Activated CD4-positive, alpha-beta T cell treated with anti-CD3 and anti-CD28 coated beads, Interleukin-2, amount 50 U/mL, for 1 hour (primary cell): ENCODE measurements at places on chromosomes 5 and 9.

GRCh38 chr9:134403292-134403681, 77.0 kb downstream of the RXRA start:
- no peak for DNase-seq

GRCh38 chr5:107968406-107968843, 297.7 kb upstream of the EFNA5 start:
- no peak for DNase-seq

- DNase-seq, result no peak
These were observed 194.9 kb downstream of the RFX3 start for GRCh38 chr9:3330792-3331420.

DNA sequence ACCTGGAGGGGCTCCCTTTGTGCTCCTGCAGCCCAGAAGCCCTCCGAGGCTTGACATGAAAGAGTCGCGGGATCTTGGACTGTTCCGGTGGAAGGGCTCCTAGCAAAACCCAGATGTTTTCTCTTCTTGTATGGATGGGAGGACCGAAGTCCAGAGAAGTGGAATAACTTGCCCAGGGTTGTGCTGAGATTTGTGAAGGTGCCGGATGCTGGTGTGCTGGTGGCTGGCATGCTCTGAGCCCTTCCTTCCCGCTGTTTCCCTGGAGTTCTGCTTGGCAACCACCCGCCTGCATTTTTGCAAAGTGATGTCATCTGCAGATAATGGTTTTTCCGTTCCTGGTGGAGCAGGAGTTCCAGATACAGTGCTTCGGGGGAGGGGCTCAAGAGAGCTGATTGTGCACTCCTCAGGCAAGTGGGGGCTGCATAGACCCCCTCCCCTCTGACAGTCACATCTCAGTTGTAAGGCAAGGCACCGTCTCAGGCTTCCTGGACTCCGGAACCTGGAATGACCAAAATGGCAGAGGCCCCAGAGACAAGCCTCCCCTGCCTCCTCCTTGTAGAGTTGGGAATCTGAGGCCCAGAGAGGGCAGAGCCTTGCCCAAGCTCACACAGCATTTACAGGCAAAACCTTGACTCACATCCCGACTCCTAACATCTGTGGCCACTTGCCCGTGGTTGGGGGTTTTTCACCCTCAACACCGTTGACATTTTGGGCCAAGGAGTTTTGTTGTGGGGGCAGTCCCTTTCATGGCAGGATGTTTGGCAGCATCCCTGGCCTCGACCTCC, 157.0 kb downstream of the RGS3 start:
- DNase-seq, result no peak

GRCh38 chr5:92711956-92712355, 869.1 kb downstream of the NR2F1-AS1 start:
- DNase-seq, result no peak

DNA sequence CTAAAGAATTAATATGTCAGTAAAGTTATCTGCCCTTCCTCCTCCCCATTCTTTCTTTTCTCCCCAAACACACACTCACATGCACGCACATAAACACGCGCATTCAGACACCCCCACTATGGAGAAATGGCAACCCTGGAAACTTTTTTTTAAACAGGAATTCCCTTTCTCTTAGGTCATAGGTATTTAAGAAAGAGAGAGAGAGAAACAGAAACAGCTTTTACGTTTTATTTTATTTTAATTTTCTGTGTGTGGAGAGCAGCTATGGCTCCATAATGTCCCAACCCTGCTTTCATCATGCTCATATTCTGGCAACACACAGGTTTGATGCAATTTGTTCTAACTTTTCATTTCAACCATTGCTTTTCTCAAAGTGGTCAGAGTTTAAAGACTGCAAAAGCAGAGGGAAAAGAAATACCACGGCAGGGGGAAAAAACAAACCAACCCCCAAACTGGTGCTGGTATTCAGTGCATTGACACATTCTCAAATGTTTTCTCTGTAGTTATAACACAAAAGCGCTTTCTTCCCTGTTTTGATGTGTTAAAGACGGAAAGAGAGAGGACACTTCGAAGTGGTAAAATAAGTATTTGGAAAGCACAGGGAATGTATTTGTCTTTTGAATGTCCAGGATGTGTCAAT, 126.0 kb upstream of the TMEM161B start:
- DNase-seq, result no peak

DNA sequence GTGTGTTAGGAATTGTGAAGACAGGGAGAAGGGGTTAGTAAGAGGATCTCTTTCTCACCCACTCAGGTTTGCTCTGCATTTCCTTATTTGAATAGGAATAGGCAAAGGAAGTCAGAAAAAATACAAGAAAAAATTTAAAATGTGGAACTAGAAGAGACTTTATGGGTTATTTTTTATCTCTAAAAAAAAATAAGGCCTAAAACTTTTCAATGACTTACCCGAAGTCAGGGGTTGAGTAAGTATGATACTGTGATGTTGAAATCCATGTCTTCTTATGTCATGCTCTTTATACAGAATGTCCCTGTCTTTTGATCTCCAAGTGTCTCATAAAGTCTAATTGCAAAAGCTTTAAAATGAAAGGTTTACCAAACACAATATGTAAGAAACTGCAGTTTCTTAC, 148.3 kb upstream of the PIK3R1 start:
- DNase-seq, result no peak

DNA sequence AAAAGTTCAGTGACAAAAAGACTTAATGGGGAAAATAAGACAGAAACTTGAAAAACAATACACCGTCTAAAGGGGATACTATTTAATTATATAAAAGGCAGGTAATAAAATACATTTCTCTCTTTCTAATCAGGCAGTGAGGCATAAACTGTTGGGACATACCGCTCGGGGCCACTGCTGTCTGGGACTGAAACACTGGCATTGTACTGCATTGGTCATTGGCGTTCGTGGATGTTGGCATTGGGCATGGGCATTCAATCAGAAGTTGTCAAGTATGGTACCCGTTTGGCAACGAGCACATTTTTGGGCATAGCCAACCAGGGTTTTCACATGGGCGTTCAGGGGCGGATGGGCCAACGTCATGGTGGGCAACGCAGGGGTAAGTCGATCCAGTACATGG, 4.7 kb downstream of the HNRNPK start:
- DNase-seq, result no peak

GRCh38 chr5:176573564-176574296, 24.6 kb downstream of the CDHR2 start:
- peak; percentile 78 for DNase-seq

- DNase-seq, result no peak
These were observed 330.5 kb downstream of the NPR3 start for GRCh38 chr5:33041586-33041985.

DNA sequence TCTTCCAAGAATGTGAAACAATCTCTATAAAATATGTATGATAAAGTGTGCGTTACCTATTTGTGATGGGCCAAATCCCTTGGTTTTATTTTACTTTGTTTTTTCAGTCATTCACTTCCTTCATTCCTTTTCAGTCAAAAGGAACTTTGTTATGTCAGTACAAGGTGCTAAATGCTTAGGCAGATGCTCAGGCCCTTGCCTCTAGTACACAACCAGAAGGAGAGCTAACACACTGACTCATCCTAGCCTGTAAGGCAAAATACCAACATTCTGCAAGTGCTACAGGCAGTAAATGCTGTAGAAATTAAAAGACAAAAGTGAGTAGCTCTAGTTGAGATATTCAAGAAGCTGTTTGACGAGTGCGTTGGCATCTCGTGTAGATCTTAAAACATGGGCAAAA, 49.4 kb downstream of the TRPM6 start:
- DNase-seq, result no peak

GRCh38 chr5:124980163-124980941, 233.9 kb upstream of the ZNF608 start:
- DNase-seq, result no peak

- DNase-seq, result no peak
These were observed 38.9 kb downstream of the CDH6 start for GRCh38 chr5:31232273-31232888.

DNA sequence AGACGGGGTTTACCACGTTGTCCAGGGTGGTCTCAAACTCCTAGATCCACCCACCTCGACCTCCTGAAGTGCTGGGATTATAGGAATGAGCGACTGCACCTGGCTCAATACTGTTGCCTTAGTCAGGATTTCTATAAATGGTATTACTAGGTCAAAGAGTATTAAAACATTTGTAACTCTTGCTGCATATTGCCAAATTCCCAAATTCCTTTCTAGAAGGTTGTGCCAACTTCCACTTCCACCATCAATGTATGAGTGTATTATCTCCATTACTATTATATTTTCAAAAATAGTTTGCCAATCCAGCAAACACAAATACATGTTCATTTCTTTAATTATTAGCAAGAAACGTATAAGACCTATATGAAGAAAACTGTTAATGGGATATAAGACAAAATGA, 10.6 kb downstream of the PTGR1 start:
- no peak for DNase-seq

DNA sequence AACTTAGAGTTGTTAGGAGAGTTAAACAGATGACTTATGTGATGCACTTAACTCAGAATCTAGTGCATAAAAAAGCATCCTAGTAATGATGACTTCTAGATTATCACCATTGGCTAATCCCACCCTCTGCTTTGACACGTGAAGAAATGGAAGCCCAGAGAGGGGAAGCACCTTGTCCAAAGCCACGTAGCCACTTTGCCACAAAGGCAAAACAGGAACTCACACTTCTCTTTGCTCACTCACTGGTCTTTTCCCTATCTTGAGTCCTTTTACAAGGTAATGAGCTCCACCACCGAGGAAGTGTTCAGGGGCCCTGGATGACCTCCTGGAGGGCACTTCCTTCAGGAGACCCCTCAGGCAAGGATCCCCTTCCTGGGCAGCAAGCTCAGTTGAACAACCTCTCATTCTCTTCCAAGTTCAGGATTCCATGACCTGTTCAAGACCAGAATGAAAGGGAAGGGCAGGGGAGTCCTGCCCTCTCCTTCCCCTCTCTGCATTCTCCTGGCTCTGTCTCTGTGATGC, 89.7 kb downstream of the HRH2 start:
- DNase-seq, result no peak

- DNase-seq, result no peak
These were observed at the start of gene INSL4 for GRCh38 chr9:5231212-5231611. Gene INSL4 (plus strand): TSS chr9:5231419. CDS start chr9:5231524, 105 bp downstream.

DNA sequence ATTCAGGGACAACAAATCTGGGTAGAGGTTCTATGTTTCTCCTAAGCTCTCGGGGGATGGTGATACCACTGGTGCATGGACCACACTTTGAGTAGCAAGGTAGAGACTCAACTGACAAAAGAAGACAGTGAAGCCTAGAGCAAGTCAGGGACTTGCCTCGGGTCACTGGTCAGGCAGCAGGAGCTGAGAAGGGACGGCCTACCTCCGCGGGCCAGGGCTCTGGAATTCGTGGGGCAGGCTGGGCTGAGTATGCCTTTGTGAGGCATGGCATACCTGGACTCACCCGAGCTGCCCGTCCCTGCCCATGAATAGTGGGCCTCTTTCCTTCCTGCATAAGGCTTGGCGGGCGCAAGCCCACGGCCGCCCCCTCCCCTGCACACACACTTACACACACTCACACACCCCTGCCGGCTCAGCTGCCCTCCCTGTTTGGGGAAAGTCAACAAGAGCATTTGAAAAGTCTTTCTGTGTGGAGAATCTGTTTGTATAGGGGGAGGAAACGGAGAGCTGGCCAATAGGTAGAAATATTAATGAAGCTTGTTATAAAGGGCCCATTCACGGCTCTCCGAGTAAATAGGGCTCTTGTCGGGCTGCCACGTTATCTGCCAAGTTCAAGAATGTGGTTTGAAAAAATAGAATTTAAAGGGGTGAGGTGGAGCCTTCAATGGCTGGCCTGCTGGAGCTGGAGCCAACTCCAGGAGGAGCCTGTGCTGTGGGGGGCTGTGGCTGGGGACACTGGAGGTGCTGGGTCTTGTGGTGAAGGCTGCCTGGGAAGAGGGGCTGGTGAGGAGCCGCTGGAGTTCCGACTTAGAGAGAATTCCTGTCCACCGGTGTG, 19.1 kb upstream of the KIF12 start:
- DNase-seq, result no peak

GRCh38 chr5:124869426-124870033, 123.1 kb upstream of the ZNF608 start:
- no peak for DNase-seq

DNA sequence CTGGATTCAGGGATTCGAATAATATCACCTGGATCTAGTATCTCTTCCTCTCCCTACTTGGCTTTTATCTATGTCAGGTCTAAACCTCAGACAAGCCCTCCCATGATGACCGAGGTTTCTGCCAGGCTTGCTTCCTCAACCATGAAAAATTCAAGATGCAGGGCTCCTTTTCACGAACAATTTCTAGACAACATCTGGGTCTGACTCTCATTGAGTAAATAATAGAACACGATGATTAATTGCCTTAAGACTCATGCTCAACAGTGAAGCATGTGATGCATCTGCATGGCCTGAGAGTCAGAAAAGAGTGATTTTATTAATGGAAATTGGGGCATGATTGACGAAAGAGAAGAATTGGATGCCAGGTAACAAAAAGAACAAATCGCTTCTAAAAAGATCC, 277.2 kb upstream of the ZNF608 start:
- no peak for DNase-seq
